Muscle of back (tissue), 13 donors: ENCODE measurements at places on chromosomes 12 and 14.
A peak's percentile ranks its signal among the peaks of the same experiment; 100 is the strongest.

DNA sequence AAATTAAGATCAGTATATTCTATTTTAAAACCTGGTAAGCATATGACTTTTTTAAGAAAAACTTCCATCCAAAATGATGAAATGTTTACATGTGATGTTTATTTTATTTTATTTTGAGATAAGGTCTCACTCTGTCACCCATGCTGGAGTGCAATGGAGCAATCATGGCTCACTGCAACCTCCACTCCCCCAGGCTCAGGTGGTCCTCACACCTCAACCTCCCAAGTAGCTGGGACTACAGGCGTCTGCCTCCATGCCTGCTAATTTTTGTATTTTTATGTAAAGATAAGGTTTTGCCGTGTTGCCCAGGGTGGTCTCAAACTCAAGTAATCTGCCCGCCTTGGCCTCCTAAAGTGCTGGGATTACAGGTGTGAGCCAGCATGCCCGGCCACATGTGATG lies 141.8 kb downstream of the ZFP36L1 start:
- DNase-seq: no peak

- no peak for DNase-seq
Observed at GRCh38 chr14:100907240-100907639, 3.7 kb upstream of the RTL1 start.

- DNase-seq: no peak
Observed at GRCh38 chr14:70924521-70924920, 17.3 kb downstream of the PCNX1 start.

- no peak for DNase-seq
Observed at GRCh38 chr12:48979602-48980388, 1.7 kb downstream of the WNT1 start.

- DNase-seq: no peak
Observed at GRCh38 chr12:10719482-10719881, 3.6 kb downstream of the YBX3 start.

DNA sequence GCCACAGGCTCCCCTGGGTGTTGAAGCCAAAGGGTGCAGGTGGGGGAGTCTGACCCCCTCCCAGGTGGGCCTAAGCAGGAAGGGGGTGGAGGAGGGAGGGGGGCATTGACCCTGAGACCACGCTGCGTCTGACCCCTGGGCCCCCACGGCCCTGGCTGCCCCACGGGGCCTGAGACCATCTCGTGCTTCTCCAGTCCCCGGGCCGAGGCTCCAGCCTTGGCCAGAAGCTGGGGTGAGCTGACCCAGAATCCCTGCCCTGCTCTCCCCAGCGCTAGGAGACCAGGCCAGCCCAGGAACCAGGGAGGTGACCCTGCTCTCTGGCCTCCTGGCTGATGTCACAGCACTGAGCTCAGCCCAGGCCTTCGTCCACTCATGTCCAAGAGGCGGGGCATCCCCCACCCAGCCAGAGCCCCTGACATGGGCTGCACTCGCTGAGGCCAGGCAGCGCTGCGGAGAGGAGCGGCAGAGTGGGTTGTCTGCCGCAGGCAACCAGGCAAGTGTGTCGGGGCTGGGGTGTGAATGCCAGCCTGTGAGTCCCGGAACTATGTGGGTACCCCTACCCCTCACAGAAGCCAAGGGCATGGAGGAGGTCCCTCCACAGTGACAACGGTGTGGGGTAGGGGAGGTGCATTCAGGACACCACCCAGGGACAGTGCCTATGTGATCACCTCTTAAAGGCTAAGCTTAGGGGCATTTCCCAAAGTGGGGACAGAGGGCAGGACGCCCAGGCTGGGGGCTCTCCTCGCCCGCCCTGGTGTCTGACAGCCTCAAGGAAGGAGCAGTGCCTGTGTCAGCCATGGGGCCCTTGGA lies 6.3 kb downstream of the TRMT61A start:
- DNase-seq: no peak

- peak; percentile 59 for DNase-seq
Observed at GRCh38 chr12:52081263-52081733, 1.8 kb downstream of the SMIM41 start.

DNA sequence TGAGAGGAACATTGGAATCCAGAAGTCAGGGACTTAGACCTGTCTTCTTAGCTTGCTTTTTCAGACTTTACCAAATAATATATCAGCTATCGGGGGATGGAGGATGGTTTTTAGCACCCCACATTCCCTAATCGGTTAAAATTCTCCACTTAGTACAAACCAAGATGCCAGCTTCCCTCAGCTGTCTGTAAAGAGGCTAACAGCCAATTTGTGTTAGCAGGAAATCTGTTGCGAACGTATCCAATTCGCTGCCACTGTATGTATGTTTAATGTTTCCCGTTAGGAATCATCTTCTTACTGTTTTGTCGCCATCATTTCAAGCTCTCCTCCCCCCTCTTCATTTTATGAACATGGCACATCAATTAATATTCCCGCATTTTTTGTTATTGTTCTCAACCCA lies 289.0 kb downstream of the BCL11B start:
- DNase-seq: no peak

DNA sequence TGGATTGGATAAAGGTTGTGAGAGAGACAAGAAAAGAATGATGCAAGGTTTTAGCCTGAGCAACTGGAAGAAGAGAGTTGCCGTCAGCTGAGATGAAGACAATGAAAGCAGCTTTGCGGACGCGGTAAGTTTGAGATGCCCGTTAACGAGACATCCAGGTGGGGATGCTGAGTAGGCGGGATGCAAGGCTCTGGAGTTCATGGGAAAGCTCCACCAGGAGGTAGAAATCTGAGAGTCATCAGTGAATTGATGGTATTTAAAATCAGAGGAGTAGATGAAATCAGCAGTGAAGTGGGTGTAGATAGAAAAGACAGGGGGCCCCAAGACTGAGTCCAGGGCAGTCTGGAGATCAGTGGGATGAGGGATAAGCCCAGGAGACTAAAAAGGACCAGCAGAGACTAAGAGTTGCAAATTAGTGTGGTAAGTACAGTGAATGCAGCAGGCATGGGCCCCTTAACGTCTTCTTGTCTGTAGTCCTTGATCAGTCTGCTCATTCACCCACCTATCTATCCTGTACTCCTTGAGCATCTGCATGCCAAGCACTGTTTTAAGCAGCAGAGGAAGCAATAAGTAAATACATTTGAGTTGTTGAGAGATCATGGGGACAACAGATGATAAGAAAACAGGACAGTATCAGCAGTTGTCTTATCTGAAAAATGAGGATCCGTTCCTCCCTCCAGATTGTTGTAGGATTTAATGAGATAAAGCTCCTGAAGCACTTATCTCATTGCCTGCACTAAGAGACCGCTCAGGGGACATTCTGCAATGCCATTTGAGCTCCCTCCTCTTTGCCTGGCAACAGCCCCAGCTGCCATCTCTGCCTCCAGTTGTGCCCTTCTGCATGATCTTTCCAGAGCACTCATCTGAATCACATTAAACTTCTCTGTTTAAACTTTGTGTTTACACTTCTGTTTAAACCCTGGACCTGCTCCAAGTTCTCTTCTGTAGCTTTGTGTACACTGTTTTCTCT lies 91.5 kb downstream of the APAF1 start:
- DNase-seq: peak; percentile 10

DNA sequence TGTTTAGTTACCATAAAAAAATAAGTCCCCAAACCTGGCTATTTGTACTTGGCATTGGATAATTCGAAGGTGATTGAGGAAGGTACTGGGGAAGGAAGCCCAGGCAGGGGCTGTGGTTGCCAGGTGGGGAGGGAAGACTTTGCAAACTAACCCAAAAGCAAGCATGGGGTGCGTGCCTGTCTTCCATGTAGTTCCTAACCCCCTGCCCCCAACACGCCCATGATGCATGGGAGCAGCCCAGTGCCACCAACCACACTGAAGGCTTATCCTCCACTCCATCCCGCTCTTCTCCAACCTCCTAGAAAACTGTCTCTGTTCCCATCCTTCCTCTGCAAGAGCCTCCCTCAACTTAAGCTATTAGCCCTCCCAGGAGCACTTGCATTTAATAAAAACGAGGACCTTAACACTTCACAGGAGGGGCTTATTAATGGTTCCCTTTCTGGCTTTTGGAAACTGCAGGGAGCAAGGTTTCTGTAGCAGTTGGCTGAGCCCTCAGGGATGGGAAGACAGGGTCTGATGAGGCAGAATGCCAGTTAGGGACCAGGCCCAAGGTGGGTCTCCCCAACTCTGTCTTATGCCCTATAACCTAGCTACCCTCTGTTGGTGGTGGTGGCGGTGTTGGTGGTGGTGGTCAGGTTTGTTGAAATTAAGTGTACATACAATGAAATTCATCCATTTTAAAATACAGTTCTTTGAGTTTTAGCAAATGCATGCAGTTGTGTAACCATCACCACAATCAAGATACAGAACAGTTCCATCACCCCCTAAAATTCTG lies 96.0 kb downstream of the ZFP36L1 start:
- DNase-seq: no peak

DNA sequence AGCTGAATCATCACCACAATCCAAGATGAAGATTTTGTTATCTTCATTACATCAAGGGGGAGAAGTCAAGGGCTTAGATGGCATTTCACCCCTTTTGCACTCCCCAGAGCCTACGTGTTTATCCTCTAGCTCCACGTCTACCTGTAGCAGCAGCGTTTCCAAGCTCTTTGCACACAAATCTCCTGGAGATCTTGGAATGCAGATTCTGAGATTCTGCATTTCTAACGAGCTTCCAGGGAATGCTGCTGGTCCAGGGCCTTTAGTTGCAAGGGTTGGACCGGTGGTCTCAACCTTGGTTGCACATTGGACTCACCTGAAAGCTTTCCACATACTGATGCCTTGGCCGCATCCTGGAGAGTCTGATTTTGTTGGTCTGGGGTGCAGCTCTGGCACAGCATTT lies 49.5 kb upstream of the STON2 start:
- no peak for DNase-seq

GRCh38 chr14:32336702-32337101 lies 7.6 kb downstream of the AKAP6 start:
- no peak for DNase-seq

GRCh38 chr12:111445726-111446581 lies 40.2 kb downstream of the SH2B3 start:
- peak; percentile 57 for DNase-seq

DNA sequence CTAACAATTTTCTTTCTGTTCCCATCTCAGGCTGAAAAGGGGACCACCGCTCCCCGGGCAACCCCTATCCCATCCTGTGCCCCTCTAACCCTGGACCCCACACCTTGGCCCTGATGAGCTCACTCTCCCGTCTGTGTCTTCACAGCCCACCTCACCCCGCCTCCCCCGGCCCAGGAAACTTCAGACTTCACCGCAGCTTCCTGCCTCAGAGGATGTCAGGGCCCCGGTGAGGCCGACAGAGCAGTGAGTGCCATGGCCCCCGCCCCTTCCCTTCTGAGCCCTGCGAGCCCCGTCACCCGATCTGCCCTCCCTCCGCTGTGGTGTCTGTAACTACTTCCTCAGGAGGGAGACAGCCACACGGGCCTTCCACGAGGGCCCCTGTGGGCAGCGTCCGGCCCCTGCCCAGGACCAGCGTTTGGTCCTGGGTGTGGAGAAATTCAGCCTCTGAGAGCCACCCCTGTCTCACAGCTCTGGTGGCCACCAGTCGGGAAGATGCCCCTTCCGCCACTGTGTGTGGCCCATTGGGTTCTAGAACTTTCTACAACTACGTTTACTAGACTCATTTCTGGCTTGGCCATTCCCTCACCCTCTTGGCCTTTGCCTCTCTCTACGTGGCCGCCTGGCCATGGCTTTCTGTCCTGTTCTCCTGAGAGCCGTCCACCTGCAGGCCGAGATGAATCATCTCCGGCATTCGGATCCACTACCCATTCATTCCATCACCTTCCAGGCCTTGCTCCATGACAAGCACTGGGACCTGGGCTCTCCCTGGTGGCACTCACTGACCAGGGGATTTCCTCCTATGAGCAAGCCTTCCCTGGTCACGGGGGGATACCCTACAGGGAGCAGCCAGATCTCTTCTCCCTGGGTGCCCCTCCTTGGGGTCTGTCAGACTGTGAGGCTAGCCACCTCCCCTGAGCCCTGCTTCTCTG lies 3.4 kb downstream of the RHOF start:
- DNase-seq: no peak

GRCh38 chr12:53034459-53034858 lies 15.4 kb upstream of the TNS2 start:
- DNase-seq: no peak

DNA sequence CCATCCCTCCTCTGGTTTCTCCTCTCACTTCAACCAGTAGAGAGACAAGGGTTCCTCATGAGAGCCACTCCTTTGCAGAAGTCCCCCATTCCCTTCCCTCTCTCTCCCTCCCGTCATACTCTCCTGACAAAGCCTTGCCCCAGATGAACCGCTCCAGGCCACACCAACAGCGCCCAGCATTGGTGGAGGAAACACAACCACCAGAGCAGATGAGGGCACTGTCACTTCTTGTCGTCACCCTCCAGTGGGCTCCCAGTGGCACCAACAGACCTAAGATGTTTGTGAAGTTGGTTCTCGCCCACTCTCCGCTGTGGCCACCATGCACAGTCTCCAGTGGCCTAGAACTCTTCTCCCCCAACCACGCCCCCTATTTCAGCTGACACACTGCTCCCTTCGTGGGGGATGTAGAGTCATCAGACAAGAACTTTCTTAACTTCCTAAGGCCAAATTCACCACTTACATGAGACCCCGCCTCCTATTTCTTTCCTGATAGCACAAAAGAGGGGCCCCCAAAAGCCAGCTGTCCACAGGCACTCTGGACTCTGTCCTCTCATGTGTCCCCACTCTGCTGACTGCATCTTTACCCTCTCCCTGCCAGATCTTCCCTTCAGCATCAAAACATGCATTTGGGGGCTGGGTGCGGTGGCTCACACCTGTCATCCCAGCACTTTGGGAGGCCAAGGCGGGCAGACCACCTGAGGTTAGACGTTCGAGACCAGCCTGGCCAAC lies 29.2 kb upstream of the PLEKHG6 start:
- no peak for DNase-seq
